ENCODE measurements at places on chromosomes 1 and 21. TPM values are rescaled to one million over a fixed set of nuclear protein-coding genes. Genes with fewer than 3 reads are reported as not detected.

PRDM16 gene
- total RNA-seq = 0.18 TPM

ARHGEF2 gene
- 147 TPM for total RNA-seq

ANKRD45 gene
- total RNA-seq = not detected

MYOCOS gene
- 0.10 TPM for total RNA-seq

GRIK3 gene
- total RNA-seq = not detected

TFAP2E gene
- total RNA-seq = 1.0 TPM

MIER1 gene
- 54.1 TPM for total RNA-seq

NTMT2 gene
- total RNA-seq = not detected

All from activated CD8-positive, alpha-beta T cell treated with anti-CD3 and anti-CD28 coated beads, Interleukin-2, amount 10 ng/mL, durations not matched to agents 7 days and 5 days (primary cell).